Adipocyte (in vitro differentiated cells): ENCODE measurements at places on chromosomes 7 and 10.

DNA sequence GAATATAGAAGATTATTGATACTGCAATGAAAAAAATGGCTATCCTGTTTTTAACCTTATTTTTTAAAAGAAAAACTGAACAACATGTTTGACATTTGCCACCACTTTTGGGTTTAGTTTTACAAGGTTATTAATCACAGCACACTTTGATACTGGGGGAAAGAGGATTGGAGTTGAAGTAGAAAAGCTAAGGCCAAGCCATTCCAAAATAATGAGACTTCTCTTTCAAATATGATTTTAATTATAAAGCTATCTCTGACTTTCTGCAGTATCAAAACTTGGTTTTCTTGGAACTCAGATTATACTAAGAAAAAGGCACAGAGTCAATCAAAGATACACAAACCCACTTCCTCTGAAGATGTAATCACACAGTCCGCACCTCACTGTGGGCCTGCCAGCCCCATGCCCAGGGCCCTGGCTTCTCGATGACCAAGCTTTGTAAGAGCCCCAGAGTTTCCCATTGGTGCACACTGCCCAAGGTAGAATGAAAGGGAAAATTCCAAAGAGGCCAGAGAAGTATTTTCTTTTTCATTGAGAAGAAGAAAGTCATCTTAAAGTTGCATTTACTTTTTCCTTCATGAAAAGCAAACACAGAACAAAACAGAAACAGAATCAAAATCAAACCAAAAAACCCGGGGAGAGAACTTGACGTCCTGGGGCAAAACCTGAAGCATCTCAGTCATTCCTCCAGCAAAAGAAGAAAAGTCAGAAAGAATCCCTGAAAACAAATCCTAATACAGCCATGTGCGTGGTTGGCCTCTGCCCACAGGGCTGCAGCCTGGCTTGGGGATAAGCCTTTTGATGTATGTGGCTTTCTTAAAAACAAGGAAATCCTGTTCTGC, 187.7 kb upstream of the KLF6 start:
- peak; percentile 22 for DNase-seq

GRCh38 chr10:69217119-69217754, 2.9 kb upstream of the HKDC1 start:
- peak; percentile 43 for DNase-seq

GRCh38 chr10:80900661-80901060, 363.0 kb downstream of the SH2D4B start:
- DNase-seq = no peak

- peak; percentile 35 for DNase-seq
These were observed 151.4 kb downstream of the CDK14 start for GRCh38 chr7:90747516-90747915.

- DNase-seq = no peak
These were observed 393.8 kb downstream of the EXOC4 start for GRCh38 chr7:133646472-133647315.

DNA sequence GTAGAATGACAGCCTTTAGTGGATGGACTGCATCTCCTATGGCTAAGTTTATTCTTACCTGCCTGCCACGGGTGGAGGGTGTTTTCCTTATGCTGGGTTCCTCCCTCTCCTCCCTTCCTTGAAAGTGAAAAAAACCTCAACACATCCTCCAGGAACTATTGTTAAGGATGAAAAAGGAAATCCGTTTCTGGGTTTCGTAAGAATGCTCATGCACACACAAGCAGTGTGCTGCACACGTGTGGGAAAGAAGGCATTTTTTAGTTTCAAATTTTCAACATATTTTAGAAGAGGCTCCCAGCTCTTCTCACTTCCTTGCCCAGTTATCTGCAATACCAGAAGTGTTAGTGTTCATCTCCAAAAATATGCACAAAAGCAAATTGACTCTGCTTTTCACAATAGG, 90.6 kb downstream of the FAM171A1 start:
- DNase-seq = no peak

- DNase-seq = peak; percentile 43
These were observed 1000.7 kb upstream of the LRRN3 start for GRCh38 chr7:110090110-110090820.

- no peak for DNase-seq
These were observed 265.1 kb downstream of the PRPF18 start for GRCh38 chr10:13851906-13852305.

DNA sequence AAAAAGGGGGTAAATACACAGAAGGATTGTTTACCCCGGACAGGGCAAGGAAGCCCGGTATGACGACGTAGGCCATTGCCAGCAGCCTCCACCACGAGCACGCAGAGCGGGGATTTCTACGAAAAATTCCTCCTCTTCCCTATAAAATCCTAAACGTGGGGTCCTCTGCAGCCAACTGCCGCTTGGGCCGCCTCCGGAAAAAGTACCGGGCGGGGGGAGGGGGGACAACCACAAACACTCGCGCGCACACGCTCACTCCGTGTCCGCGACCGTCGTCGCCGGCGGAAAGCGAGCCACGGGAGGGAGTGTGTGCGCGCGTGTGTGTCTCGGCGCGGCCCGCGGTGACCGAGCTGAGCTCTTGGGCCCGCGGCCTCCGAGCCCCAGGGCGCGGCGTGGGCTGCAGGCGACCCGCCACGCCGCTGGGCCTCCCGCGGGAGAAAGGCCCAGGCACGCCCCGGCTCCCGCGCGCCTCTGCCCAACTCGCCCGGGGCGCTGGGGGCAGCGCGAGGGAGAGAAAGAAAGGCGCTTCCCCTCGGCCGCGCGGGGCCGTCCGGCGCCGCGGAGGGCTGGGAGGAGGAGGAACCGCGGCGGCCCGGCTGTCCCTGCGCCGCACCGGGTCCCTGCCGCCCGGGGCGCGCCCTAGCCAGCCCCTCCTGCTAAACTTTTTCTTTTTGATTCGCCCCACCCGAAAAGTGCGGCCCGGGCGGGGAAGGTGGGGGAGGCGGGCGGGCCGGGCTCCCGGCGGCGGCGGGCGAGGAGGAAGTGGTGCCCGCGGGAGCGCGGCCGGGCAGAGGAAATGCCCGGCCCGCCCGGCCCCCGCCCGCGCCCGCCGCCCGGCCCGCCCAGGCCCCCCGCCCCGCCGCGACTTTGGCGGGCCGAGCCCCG, 1.5 kb downstream of the CTBP2 start:
- DNase-seq = peak; percentile 73

DNA sequence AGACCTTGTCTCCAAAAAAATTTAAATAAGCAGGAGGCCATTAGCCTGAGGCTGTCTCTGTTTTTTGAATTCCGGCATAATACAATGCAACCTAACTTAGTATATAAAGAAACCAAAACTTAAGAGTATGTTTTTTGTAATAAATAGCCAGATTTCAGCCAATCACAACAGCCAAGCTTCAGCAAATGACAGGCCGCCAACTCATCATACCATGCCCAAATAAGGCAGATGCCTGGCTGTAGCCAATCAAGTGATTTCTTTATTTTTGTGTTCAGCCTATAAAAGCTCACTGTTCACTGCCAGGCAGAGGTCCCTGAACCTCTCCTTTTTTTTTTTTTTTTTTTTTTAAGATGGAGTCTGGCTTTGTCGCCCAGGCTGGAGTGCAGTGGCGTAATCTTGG, 12.7 kb upstream of the PURB start:
- no peak for DNase-seq

GRCh38 chr7:156725073-156725472, 84.5 kb downstream of the RNF32 start:
- peak; percentile 28 for DNase-seq

- no peak for DNase-seq
These were observed 410.4 kb downstream of the INHBA start for GRCh38 chr7:41292487-41292886.

DNA sequence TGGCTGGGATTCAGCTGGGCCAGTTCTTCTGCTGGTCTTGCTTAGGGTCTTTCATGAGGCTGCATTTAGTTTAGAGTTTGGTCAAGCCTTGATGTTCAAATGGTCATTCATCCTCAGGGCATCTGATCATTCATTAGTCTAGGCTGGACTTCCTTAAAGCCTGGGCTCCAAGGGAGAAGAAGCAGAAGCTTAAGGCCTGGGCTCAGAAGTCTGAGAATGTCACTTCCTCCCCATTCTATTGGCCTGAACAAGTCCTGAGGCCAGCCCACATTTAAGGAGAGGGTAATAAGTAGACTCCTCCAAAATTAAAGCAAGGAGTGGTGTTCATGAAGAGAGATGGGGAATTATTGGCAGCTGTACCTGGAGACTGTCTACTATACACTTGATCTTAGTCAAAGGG, 193.2 kb upstream of the HABP2 start:
- no peak for DNase-seq

GRCh38 chr10:6980353-6980752, 400.3 kb upstream of the PRKCQ start:
- no peak for DNase-seq

- peak; percentile 74 for DNase-seq
These were observed 156.5 kb upstream of the ITGB1 start for GRCh38 chr10:33114451-33114952.

DNA sequence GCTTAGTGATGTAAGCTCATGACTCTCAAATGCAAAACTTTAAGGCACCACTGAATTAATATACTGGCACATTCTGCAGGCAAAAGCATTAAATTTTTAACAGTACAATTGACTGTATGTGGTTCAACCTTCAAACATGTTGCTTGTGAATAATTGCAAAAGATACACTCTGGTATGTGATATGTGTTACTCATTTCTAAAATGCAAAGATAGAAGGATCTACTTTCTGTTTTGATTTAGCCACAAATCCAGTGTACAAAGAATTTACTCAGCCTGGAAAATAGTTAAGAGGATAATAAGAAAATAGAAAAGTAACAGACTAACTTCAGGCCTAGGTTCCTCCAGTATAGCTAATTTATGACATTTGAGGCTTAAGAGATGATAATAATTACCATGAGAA, 66.6 kb upstream of the NOBOX start:
- DNase-seq = no peak

DNA sequence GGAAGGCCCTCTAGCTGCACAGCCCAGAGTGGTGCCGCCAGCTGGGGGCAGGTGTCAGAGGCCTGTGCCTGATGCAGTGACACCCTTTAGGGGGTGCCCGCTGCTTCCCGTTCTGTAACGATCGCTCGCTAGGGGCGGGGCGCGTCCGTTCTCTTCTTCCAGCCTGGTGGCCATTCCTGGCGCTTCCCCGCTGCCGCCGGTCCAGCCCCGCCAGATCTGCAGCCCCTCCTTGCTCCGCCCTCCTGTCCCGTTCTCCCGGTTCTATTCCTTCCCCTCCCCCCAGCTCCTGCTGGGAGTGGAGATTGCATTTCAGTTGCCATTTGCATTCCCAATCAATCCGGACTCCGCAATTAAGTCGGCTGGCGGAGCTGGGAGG, 39.2 kb downstream of the AGAP3 start:
- no peak for DNase-seq

DNA sequence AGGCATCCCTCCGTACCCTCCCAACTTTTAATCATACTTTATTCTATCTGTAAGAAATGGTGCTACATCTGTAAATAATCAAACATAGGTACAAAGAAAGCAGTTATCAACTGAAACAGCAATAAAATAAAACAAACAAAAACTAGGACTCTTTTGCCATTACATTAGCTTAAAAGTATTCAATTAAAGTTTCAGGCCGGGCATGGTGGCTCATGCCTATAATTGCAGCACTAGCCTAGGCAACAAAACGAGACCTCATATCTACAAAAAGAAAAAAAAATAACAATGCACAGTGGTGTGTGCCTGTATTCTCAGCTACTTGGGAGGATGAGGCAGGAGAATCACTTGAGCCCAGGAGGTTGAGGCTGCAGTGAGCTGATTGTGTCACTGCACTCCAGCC, 161.9 kb downstream of the SGMS1 start:
- DNase-seq = no peak

DNA sequence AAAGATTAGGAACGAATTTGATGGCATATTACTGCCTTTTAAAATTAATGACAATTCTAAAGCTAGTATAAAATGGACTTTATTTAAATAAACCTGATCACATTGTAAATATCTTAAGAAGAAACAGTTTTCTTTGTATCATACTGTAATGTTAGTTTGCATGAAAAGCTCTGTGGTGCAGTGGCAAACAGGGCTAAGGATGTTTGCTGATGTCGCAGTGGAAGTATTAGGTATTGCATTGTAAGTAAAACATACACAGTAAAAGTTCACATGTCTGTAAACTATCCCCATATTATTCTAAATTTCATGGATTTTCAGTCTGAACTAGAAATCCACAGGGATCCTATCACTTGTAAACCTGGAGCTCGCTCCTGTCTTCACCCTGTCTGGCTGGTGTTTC, 252.6 kb upstream of the ZNF32 start:
- peak; percentile 34 for DNase-seq

DNA sequence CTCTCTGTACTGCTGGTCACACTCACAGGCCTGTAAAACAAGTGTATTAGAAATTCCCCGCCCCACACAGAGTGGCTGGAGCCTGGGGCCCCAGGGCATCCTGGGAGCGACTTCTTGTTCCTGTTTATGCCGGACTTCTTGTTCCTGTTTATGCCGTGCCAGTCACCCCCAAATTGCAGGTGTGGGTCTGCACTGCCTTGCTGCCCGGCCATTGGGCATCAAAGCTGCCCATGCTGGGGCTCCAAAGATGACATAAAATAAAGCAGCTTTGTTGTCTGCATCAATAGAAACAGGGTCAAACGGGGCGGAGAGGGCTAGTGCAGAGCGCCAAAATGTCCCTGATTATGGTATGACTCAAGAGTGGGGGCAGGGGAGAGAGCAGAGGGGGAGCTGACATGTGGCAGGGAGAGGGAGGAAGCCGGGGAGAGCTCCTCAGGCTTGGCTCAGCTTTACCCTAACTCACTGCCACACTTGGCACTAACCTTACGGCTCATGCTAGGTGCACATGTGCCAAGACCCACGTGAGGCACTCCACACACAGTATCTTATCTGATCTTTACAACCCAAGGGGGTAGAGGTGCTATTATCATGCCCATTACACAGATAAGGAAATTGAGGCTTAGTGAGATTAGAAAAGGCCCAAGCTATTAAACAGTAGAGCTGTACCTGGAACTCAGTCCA, 98.4 kb downstream of the PIP4K2A start:
- DNase-seq = no peak

GRCh38 chr10:36761121-36761520, 364.3 kb upstream of the ANKRD30A start:
- DNase-seq = no peak

DNA sequence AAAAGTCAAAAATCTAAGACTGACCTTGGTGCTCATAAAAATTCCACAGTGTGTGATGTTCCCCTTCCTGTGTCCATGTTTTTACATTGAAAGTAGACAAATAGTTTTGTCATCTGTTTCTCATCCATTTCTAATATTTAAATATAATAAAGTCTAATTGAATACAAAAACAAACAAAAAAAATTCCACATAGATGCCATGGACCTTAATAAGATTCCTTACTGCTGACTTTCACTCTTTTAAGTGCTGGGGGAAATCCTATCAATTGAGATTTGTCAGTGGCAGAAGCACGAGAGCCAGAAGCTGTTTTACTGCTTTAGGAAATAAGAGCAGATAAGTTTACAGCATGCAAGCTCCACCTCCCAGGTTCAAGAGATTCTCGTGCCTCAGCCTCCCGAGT, 310.0 kb downstream of the ABCA13 start:
- DNase-seq = no peak

DNA sequence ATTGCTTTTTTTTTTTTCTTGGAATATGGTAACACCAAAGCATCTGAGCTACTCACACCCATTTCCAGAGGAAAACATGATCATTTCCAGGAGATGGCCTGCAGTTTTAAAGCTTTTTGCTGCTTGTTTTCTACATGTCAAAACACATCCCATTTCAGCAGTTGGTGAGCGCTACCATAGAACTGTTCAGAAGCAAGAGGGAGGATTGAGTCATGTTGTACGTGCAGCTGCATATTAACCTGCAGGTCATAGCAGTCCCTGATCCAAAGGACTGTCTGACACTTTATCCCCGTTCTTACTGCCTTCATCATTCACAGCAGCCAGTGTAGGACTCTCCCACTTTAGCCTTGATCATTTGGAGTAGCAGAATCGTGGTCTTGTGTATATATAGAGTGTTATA, 124.6 kb downstream of the AUTS2 start:
- DNase-seq = no peak
